DND-41 (cell line): ENCODE measurements at places on chromosomes 5 and 9.

DNA sequence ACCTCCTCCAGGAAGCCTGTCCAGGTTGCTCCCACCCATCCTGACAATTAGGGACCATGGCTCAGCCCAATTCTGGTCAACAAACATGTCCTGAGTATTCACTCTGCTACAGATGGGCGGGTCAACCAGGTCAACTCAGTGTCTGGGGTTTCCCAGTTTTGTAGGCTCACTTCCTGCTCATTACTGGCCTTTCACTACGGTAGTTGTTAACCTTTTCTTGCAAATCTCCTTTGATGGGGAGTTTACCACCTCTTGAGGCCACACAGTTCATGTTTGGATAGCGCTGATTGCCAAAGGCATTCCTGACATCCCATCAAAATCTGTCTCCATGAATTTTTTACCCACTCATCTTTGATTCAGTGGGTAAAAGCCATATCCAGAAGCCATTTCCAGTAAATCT is 13.8 kb downstream of the TMEM8B start:
- no peak for DNase-seq

DNA sequence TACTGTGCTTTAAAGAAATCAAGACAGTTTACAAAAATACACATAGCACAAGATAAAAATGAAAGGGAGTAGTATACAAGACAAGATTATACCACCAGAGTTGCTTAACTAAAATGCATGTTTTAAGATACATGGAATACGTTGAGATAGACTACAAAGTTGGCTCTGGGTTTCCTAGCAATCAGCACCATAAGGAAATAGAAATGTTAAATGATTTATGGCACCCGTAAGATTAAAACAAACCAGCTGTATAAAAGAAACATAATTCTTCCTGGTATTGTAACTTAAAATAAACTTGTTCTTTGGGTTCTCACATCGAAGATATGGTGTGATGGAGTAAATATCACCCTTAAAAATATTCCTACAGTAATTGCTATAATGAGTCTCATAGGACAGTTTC is 9.9 kb upstream of the CSNK1G3 start:
- DNase-seq: no peak

- no peak for DNase-seq
Measured at GRCh38 chr9:14907360-14907685, 2.9 kb downstream of the FREM1 start.

DNA sequence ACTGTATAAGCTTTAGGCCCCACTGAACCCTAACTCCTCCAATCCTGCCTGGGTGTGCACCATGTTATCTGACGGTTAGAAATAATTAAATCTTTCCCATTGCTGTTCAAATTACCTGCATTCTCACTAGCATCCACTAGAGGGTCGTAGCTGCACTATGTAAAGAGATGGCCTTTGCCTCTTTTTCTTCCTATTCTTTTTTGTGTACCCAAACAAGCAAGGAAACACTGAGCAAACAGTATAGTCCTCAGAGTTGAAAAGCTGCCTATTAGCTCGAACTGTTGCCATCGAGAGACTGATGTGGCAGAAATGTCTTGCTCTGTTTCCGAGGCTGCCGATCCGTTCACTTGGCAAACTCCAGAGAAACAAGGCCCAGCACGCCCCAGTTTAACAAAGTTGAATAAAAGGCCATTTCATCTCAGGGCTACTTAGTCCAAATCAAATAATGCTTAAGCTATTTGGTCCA is 163.8 kb upstream of the TRPM3 start:
- DNase-seq: peak; percentile 30

DNA sequence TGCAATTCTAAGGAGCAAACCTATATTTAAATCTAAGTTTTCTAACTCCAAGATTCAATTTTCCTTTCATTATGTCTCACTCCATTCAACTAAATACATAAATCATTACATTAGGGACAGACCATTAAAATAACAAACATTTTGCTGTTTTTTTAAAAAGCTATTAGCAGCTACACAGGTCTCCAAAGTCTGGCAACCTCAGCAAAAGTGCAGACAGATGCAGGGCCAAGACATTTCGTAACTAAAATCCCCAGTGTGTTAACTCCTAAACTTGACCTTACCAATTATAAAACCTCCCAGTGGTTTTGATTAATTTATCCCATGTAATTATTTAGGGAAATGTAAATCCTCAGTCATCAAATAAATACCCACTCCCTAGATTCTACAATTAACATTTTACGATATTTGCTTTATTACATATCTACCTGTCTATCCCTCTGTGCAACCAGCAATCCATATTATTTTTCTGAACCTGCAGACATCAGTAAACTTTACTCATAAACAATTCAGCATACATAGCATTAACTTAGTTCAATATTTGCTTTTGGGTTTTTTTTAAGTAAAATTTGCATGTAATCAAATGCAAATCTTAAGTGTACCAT is 64.7 kb downstream of the RGS7BP start:
- DNase-seq: no peak

DNA sequence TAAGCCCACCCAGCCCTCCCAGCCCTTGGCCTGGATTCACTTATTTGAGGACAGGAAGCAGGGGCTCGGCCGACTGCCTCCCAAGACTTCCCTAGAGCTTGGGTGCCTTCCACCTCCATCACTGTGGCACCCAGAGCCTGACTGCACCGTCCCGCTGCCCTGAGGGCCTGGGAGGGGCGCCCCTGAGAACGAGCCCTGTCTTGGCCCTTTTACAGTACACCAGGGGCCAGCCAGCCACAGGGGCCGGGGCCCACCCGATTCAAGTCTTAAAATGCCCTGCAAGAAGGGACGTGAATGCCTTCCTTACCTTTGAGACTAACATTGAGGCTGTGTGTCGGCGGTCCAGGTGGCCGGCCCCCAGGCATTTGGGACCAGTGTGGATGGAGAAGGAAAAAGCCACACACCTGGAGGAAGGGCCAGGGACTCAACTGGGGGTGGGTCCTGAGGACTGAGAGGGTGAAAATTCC is 16.8 kb downstream of the FAM78A start:
- DNase-seq: no peak

GRCh38 chr9:134192951-134193731 is 28.8 kb upstream of the RNU6ATAC start:
- no peak for DNase-seq

DNA sequence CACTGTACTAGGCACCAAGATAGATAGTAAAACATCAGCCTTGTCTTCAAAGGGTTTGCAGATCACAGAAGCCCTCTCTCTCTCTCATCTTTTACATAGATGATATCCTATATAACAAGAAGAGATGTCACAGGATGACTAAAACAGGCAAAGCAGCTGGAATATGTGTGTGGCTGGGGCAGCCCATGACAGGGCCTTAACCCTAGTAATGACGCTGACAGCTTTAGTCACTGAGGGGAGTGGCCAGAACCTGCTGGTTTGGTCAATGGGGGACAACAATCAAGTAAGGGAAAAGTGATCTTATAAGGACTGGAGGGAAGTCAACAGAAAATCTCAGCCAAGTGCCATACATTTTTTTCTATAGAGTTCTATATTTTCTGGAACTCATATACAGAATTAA is 41.9 kb upstream of the RIC1 start:
- DNase-seq: no peak

GRCh38 chr5:10485142-10485795 is 43.6 kb downstream of the ROPN1L start:
- DNase-seq: no peak

- no peak for DNase-seq
Measured at GRCh38 chr5:160685695-160686094, 166.3 kb downstream of the ATP10B start.

DNA sequence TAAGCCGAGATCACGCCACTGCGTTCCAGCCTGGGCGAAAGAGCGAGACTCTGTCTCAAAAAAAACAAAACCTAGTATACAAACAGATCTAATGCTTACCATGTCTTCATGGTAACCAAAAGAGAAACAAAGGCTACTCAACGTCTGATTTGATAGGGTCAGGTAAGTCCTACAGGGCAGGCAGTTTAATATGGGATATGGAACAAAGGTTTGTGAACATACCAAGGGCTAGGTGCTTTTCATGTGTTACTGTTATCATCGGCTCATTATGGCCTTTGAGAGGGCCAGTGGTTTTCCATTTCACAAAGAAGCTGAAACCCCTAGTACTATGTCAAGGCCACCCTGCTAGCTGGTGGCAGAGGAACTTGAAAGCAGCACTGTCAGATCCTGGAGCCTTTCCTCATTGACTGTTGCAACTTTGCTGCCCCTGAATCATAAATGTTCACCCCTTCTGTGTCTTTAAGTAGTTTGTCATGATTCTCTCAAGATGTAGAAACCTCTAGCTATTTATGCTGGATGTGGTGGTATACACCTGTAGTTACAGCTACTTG is 5.1 kb downstream of the IQGAP2 start:
- no peak for DNase-seq

- no peak for DNase-seq
Measured at GRCh38 chr9:7284117-7284516, 515.5 kb downstream of the DMAC1 start.

DNA sequence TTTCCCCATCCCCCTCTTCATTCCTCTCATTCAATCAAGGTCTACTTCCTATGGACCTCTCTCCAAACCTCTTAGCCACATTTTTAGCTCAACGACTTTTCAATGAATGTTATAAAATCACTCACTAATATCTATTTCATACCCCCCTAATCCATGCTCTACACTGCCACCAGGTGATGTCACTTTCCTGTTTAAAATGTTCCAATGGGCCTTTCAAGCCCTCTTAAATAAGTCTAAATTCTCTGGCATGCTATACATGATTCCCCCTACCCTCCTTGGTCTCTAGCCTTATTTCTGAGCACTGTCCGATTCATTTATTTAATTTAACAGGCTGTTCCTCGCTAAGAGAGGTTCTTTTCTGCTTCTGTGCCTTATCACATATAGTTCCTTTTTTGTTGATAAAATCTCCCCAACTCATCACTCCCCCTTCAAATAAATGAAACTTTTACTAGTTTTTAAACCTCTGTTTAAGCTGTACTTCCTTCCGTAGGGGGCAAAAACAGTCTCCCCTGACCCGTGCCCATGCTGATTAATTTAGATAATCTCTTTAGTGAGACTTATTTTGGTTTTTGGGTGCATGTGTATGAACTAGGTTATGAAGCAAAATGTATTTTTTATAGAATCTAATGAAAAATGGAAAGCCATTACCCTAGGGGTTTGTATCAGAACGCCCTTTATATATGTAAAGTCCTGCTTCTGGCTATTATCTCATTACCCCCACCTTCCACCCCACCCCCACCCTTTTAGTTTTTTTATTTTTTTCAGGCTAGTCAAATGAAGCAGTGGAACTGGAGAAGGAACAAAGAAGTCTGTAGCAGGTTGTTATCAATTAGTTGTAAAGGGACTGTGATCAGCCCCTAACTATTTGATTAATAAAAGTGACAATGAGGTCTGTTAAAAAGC is 9.0 kb downstream of the ABHD17B start:
- DNase-seq: no peak

- no peak for DNase-seq
Measured at GRCh38 chr5:68817632-68818031, 276.2 kb upstream of the SLC30A5 start.

GRCh38 chr5:39370555-39371366 is 6.5 kb upstream of the C9 start:
- no peak for DNase-seq

GRCh38 chr5:145708169-145708568 is 127.0 kb downstream of the PRELID2 start:
- no peak for DNase-seq

- DNase-seq: no peak
Measured at GRCh38 chr5:54457094-54457862, 1.8 kb downstream of the HSPB3 start.

- DNase-seq: peak; percentile 19
Measured at GRCh38 chr5:14581891-14582796, 552 bp downstream of the OTULINL start.

GRCh38 chr9:121556580-121556979 is 56.9 kb upstream of the GGTA1 start:
- DNase-seq: no peak

DNA sequence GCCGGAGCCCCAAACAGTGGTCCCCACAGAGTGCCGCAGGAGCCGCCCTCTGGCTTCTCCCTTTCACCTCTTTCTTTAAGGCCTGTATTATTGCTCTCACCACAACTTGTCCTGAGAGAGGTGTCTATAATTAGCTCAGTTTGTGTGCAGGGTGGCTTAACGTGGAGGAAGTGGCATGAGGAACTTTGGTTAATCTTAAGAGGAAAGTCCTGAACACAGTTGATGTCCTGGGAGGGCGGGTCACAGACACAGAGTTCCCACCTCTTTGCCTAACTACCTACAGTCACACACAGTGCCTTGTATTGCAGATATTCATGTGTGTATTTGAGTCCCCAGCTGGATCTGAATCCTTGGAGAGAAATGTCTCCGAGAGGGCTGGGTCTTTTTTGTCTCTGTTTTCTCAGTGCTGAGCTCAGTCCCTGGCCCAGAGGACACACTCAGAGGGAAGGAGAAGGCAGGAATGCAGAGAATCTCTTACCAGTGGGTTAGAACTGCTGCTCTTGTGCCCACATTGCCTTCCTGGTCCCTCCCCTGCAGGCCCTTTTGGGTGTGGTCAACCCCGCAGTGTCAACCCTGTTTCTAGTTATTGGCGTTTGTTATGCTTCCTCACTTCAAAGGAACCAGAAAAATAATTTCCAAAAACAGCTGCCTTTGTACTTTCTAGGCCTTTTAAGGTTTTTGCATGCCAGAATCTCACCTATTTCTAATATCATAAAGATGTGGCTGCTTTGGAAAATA is 392.5 kb downstream of the KDM4C start:
- DNase-seq: no peak

GRCh38 chr5:142551338-142552067 is 134.4 kb downstream of the FGF1 start:
- no peak for DNase-seq

DNA sequence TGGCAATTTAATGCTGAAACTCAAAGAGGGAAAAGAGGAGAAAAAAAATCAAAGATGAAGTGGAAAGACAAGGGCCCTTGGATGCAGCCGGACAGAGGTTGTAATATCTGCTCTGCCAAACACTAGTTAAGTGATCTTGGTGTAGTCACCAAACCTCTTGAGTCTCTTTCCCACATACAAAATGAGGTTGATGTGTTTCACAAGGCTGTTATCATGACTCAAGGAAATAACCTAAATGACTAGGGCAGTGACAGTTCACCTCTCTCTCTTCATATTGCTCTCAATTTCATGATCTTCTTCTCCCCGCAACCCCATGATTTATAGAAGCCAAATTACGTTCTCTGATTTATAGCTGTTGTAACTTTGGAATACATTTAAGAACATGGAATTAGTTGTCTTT is 44.9 kb downstream of the PIK3R1 start:
- no peak for DNase-seq

GRCh38 chr9:137240318-137240840 is 708 bp upstream of the TUBB4B start:
- peak; percentile 76 for DNase-seq

GRCh38 chr9:36415822-36416525 is 15.9 kb upstream of the RNF38 start:
- no peak for DNase-seq

DNA sequence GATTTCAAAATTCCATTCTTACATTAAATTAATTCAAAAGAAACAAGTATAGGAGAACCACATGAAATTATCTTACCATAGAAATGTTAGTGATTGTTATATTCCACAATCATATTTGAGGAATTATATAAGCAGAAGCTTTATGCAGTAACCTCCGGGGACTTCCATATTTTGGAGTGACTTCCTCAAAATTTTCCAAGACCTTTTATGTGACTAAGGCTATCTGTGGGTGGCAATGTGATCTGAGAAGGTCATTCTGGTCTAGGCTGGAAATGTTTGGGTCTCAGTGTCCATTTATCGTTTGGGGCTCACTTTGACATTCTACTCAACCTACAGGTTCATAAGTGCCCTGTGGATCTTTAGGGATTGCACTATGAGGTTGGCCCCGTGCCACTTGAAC is 776.6 kb downstream of the CDH12 start:
- no peak for DNase-seq

GRCh38 chr9:77451507-77451906 is 196.6 kb downstream of the GNA14 start:
- no peak for DNase-seq
